Gastrocnemius medialis (tissue), 4 donors: ENCODE measurements at places on chromosomes 1 and 21. TPM values are rescaled to one million over a fixed set of nuclear protein-coding genes. Genes with fewer than 3 reads are reported as not detected.
A peak's percentile ranks its signal among the peaks of the same experiment; 100 is the strongest.

DNA sequence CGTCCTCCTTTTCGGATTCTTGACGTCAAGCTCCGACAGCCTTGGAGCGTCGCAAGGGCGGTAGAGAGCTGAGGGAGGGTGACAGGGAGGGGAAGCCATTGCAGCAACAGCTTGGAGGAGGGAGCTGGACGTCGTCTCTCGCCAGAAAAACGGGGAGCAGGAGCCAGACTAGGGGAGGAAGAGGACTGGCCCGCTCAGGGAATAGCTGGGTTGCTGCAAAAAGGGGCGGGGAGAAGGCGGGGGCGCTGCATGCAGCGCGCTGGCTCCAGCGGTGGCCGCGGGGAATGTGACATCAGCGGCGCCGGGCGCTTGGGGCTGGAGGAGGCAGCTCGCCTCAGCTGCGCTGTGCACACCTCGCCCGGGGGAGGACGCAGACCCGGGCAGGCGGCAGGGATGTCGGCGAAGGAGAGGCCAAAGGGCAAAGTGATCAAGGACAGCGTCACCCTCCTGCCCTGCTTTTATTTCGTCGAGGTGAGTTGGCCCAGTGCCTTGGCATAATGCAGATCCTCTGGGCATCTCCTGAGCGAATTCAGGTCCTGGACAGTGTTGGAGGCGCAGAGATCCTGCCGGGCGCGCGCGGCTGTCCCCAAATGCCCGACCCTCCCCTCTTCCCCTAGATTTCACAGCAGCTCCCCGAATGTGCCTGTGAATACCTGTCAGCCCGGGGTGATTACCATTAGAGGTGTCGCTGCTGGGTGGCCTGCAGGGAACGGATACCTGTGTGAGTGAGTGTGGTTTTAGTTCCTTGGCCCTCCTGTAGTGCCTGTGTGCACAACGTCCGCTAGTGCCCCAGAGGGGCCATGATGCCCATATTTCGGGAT lies at the start of gene PLPPR4:
Gene PLPPR4, plus strand, starts transcription at position 292 of the 821 bp plus-strand sequence. Its CDS starts 102 bp downstream, at position 394.
- peak; percentile 35 for DNase-seq

Gene HSD3B1
- total RNA-seq = not detected

- DNase-seq = no peak
These were observed 26.4 kb downstream of the HENMT1 start for GRCh38 chr1:108634521-108634920.

Gene PAQR7
- total RNA-seq = 1.8 TPM

Gene TRAF3IP3
- not detected for total RNA-seq

GRCh38 chr1:219938706-219939105 lies 10.3 kb upstream of the SLC30A10 start:
- no peak for DNase-seq

Gene KIF17
- total RNA-seq = 3.0 TPM

Gene FNBP1L
- 18.3 TPM for total RNA-seq

Gene HSD11B1
- 7.1 TPM for total RNA-seq

DNA sequence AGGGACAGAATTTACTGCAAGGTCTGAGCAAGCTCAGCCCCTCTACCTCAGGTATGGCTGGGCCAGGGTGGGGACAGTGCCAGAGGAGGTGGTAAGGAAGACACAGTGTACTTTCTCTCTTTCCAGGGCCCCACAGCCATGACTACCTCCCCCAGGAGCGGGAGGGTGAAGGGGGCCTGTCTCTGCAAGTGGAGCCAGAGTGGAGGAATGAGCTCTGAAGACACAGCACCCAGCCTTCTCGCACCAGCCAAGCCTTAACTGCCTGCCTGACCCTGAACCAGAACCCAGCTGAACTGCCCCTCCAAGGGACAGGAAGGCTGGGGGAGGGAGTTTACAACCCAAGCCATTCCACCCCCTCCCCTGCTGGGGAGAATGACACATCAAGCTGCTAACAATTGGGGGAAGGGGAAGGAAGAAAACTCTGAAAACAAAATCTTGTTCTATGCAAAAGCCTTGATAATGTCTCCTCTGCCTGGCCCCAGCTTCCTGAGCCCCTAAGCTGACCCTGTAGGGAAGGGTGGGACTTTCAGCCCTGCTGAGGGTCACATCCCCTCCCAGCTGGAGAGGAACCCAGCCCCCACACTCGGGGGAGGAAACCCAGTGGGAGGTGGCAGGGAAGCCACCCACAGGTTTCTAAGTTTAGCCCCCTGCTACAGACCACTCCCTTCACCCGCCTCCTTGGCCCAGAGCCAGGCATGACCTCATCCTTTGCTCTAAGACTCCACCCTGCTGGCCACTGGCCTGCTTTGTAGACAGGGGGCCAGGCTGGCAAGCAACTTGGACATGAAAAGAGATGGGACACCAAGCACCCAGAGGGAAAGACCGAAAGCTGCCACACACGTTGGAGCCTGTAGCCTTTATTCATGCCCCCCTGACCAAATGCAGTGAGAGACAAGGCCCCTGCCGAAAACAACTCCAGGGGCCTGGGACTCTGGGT lies 6.4 kb downstream of the RHOC start:
- peak; percentile 92 for DNase-seq

- no peak for DNase-seq
These were observed 26.2 kb downstream of the MAGI3 start for GRCh38 chr1:113416496-113416895.

- no peak for DNase-seq
These were observed 5.0 kb downstream of the ATF6 start for GRCh38 chr1:161771161-161771560.

Gene LCE2B
- not detected for total RNA-seq

Gene IRF6
- 0.55 TPM for total RNA-seq

Gene PLA2G4A
- 0.66 TPM for total RNA-seq

- no peak for DNase-seq
These were observed 19.8 kb upstream of the COX20 start for GRCh38 chr1:244815600-244816099.

DNA sequence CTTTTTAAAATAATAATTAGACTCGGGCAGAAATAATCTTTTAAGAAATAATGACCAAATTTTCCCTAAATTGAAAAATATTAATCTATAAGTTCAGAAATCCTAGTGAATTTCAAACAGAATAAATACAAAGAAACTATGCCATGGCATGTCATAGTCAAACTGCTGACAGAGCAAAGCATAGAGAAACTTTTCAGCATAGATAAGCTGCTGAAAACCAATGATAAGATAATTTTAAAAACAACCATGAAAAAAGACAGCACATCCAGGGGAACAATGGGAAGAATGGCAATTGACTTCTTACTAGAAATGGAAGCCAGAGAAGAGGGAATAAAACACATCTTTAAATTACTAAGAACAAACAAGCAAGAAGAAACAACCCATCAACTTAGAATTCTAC lies 19.8 kb downstream of the CD1D start:
- no peak for DNase-seq

GRCh38 chr1:53330819-53331218 lies 2.9 kb upstream of the LRP8 start:
- DNase-seq = no peak

Gene PTPN22
- 0.29 TPM for total RNA-seq

GRCh38 chr1:154820646-154821045 lies 49.4 kb downstream of the KCNN3 start:
- DNase-seq = no peak

Gene CELA3A
- total RNA-seq = not detected
